ENCODE measurements at places on chromosomes 5 and 9.

- no peak for DNase-seq
These were observed 2.4 kb upstream of the ARHGEF37 start for GRCh38 chr5:149578896-149579295.

DNA sequence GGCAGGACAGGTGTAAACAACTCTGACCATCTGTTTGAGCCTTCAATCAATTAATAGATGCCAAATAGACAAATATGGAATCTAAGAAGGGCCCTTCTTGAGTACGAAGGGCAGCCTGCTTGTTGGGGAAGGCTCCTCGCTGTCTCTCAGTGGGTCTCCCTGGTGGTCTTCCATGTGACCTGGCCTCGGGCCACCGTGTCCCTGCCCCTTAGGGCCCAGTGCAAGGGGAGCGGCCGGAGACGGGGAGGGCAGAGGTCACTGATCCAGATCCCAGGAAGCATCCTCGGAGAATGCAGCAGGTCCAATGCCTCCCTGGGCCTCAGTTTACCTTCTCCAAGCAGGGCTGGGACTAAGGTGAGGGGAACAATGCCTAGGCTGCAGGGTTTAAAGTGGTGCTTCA lies 2.5 kb downstream of the DBH start:
- no peak for DNase-seq

DNA sequence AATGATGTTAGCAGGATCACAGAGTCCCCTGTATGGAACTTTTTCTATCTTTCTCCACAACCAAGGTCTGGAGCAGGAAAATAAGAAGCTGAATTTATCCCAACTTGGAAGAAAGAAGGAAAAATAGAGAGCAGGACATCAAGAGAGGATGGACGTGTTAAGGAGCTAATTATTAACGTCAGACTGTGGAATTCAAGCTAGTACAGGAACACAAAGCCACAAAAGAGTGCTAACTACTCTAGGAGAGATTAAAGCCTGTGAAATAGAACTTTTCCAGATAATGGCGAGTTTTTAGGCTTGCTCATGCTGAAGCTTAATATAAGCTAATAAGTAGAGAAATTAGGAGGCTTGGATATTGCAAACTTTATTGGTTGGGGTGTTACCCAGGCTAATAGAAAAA lies 632 bp upstream of the SPINK13 start:
- no peak for DNase-seq

DNA sequence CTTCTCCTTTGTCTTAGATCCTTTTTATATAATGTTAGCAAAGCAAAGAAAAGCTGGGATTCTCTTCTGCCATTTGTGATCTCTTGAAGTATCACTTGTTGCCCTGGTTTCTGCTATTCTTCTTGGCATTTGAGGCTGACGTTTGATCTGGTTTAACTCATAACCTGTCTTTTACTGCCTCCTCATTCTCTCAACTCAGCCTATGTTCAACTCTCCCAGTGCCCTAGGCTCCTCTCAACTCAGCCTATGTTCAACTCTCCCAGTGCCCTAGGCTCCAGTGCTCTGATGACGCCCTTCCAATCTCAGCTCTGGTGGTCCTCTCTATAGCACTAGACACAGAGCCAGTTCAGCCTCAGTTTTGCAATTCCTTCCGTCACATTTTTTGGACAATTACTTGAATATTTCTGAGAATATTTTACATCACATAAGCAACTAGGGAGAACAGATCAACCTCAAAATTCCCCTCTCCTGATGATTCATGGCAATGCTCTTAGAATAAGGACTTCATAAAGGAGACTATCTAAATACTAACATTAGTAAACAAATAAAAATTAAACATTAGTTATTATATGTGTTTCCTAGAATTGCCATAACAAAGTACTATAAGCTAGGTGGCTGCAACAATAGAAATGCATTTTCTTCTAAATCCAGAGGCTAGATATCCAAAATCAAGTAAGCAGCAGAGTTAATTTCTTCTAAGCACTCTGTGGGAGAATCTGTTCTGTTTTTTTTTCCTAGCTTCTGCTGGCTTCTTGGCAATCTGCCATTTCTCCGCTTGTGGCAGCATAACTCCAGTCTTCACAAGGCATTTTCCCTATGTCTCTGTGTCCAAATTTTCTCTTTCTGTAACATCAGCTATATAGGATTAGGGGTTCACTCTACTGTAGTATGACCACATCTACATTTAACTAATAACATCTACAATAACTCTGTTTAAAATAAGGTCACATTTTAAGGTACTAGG lies 662.1 kb upstream of the FTMT start:
- no peak for DNase-seq

- DNase-seq: peak; percentile 73
These were observed 1.0 kb downstream of the ANKH start for GRCh38 chr5:14870337-14871213.

DNA sequence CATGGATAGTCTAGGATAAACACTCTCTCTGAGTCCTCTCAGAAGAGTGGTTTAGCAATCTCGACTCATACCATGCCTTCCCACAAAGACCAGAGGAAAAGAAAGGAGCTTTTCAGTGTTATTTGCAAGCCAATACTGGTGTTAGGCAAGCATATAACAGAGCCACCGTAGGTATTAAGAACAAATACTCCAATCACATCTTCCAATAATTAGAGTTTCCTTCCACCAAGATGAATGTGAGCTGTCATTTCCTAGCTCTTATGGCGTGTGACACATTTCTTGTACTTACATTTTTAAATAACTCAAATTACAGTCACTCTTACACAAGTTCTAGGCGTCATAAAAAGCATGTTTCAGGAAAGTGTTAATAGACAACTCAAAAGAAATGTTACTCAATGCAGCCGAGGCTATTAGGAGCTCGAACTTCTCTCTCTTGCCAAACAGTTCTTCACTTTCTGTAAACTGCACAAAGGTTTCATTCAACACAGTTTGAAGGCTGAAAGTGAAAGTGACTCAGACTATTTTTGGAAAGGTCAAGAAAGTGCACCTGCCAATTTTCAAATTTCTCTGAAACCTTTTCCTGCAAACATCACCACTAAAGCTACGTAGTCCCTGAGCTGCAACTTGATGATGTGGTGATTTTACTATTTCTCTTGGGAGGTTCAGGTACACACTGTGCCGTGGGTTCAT lies 153.8 kb downstream of the AUH start:
- no peak for DNase-seq

DNA sequence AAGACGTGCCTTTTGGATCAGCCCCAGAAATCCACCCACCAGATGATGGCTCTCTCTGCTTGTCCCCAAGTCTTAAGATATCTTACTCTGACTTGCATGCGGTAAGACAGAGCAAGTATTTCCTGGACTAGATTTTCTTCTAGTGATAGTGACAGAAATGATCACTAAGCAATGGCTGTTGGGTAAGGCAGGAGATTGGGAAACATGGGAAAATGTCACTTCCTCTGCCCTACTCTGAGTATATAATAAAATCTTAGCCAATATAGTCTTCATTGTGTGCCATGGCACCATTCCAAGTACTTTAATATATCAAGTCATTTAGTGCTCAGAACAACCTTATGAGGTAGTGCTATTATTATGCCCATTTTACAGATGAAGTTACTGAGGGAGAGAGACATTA lies 31.0 kb upstream of the GNA14 start:
- no peak for DNase-seq

DNA sequence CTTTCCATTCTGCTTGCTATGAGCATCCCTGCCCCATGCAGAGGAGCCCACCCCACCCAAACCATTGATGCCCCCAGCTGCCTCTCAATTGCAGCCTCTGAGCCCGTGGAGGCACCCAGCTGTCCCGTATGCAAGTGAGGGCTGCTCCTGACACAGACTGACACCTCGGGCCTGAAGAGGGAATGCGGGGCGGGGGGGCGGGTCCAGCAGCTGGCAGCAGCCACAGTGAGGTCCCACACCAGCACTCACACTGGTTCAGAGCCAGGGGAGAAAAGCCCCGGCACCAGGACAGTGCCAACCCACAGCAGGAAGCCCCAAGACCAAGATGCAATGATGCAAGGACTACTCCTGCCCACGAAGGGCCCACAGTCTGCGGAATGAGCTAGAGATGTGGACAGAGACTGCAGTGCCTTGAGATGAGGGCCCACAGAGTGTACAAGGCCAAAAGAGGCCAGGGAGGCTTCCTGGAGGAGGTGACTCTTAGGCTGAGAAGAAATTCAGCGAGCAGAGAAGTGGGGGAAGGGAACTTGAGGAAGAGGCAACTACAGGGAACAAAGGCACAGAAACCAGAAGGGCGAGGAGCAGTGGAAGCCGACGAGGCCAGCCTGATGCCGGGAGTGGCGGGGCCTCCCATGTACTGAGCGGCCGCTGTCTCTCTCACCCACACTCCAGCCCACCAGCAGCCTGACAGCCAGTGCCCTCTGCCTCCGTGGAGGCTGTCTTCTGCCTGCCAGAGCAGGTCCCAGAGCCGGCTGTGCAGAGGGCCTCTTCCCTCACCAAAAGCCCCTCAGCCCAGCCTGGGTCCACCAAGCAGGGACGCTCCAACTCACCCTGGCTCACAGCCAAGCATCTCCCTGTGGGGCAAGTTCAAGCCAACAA lies 9.2 kb downstream of the EEIG1 start:
- no peak for DNase-seq

GRCh38 chr9:100355561-100355960 lies 2.8 kb upstream of the TEX10 start:
- no peak for DNase-seq

DNA sequence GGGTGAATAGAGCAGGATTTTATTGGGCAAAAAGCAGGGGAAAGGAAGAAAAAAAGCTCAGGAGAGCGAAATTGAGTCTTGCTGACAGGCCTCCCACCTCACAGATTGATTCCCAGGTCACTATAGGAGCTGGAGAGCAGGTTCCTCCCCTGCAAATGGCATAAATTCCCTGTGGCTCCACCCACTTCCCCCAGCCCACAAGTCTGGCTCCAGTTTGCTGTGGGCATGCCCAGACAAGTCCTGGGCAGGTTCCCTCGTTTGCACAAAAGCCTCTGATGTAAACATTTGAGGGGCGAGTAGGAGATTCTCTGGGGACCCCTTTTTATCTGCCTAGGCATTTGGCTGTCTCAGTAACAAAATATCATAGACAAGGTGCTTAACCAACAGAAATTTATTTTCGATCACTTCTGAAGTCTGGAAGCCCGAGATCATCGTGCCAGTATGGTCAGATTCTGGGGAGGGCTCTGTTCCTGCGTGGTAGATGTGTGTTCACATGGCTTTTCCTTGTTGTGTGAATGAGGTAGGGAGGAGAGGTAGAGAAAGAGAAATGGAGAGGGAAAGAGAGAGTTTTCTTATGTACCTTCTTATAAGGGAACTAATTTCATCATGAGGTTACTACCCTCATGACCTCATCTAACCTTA lies 614.5 kb downstream of the MAT2B start:
- no peak for DNase-seq

DNA sequence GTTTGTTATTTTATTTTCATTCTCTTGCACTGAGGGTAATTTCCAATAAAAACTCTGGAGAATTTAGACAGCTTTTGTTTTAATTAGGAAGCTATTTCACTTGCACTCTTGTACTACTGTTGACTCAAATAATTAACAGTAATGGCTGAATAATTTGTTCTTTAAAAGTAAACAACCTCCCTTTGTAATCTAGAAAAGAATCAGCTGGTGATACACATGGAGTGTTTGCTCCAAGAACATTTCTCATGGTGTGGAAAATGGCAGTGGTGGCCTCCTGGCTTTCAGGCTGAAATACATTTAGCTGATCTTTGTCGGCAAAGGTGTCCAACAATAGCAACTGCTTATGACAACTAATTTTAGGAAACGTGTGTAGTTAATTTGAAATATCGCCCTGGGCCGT lies 129.4 kb downstream of the C9orf152 start:
- DNase-seq: no peak

DNA sequence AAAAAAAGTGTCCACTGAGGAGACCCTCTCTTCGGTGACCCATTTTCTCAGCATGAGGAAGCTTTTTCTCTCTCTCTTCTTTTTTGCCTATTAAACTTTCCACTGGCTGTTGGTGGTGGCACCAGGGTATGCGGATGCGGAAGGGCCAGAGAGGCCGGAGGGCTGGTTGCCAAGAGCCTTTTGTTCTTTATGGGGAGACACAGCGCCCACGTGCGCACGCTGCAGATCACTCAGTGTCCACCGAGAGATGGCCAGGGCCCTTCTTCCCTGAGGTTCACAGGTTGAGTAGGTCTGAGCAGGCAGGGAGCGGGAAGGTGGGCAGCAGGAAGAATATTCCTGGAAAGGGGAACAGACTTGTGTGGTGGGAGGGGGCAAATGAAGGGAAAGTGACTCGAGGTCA lies 69.1 kb downstream of the STK10 start:
- DNase-seq: no peak

- DNase-seq: no peak
These were observed 1005.0 kb upstream of the CDH10 start for GRCh38 chr5:25649628-25650265.
